ENCODE measurements at places on chromosomes 7 and 10.

- no peak for DNase-seq
Measured at GRCh38 chr10:5354068-5354467, 10.7 kb upstream of the UCN3 start.

GRCh38 chr7:132078891-132079735 is 497.2 kb downstream of the PLXNA4 start:
- no peak for DNase-seq

DNA sequence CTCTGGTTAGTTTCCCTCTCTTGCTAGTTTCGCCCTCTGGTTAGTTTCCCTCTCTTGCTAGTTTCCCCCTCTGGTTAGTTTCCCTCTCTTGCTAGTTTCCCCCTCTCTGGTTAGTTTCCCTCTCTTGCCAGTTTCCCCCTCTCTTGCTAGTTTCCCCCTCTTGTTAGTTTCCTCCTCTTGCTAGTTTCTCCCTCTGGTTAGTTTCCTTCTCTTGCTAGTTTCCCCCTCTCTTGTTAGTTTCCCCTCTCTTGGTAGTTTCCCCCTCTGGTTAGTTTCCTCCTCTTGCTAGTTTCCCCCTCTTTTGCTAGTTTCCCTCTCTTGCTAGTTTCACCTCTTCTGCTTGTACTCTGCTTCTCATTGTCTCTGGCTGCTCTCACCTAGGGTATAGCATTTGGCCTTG is 613.8 kb downstream of the LRMDA start:
- no peak for DNase-seq

GRCh38 chr7:79778786-79779770 is 325.6 kb upstream of the MAGI2 start:
- peak; percentile 90 for DNase-seq

DNA sequence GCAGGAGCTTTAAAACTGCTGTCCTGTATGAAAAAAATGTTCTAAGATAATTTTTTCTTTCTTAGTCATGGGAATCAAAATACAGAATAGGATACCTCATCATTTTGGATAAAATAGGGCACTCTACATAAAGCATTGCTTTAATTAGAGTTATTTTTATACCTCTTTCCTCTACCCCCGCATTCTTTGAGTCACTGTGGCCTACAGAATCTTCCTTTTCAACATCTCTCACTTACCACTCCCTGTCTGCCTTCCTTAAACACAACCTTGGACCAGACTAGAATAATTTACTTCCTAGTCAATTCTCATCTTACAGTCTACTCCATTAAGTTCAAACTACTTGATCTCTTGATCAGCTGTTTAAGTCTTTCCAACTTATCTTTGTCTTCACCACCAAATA is 462.3 kb downstream of the PHTF2 start:
- peak; percentile 16 for DNase-seq
